ENCODE measurements at places on chromosomes 13 and 19.

GRCh38 chr13:113630804-113631203, 27.2 kb downstream of the ATP4B start:
- DNase-seq: no peak

DNA sequence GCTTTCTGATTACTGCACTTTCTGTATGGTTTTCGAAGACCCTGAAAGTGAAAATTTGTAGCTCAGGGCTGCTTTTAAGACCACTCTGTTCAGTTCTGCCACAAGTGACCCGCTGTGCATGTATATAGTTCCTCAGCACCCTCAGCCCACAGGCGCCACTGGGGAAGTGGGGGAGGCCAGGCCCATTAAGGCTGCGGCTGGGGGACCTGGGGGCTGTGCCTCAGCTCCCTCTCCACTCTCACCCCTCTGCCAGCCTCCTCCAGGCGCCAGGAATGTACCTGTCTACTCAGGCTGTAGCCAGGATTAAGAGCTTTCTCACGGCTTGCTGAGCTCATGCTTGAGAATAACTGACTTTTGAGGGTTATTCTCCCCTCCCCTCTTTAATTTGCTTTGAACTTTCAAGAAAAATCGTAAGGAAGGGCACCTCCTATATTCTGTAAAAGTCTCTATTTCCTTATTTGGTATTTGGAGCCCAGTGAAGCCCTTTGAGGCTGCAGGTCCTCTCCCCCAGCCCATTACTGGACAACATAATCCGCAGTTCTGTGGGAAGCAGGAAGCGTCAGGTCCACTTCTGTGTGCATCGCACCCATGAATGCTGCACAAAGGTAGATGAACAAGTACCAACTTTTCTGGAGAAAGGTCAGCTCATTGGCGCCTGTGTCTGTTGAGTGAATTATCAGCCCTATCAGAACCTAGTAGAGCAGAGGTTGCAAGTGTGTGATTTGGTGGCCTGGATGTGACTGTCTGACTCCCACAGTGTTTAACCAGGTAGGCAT, 29.6 kb downstream of the GJA3 start:
- DNase-seq: no peak

GRCh38 chr19:2987797-2988196, 10.4 kb downstream of the TLE6 start:
- no peak for DNase-seq

DNA sequence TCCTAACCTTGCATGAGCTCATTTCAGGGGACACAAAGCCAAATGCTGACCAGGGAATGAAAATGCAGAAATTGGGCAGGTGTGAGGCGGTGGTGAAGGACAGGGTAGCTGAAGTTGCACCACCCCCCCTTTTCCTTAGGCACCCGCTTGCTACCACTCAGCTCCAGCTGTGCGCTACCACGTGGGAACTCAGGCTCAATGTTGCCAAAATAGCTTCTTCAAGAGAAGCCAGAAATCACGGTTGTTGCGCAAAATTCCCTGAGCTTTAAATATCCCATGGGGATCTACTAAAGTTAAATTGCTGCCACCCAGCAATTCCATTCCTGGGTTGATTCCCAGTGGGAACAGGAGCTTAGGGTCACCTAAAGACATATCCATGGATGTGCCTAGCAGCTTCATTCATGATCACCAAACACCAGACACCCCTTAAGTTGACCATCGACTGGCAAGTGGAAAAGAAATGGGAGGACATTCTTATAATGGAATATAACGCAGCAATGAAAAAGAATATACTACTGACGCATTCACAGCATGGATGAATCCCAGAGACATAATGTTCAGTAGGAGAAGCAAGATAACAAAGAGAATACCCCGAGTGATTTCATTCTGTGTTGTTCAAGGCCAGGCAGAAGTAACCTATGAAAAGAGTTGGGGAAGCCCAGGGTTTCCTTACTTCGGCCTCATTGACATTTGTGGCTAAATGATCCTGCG, 12.8 kb upstream of the ADGRL1 start:
- DNase-seq: no peak

DNA sequence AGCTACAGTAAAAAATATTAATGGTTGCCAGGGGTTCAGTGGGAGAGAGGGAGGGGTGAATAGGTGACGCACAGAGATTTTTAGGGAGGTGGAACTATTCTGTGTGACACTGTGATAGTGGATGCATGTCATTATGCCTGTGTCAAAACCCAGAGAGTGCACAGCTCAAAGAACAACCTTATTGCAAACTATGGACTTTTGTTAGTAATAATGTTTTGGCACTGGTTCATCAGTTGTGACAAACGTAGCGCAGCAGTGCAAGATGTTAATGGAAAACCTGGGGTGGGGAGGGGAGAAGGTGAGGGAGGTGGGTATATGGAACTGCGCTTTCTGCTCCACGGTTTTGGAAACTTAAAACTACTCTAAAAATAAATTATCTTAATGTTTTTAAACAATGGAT, 134.6 kb upstream of the RFC3 start:
- DNase-seq: no peak

GRCh38 chr13:68369739-68370138, 1139.6 kb upstream of the PCDH9 start:
- DNase-seq: no peak

DNA sequence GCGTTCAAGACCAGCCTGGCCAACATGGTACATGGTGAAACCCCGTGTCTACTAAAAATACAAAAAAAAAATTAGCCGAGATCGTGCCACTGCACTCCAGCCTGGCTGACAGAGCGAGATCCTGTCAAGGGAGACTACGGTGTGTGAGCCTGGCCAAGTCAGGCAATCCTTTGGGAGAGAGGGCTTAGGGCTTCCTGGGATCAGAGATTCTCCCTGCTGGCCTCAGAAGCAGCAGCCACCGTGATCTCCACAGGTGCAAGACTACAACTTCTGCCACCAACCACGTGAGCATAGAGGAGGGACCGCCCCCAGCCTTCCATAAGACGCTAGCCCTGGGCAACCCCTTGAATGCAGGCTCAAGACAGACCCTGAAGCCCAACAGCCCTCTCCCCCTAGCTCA, 7.6 kb downstream of the MFSD12 start:
- DNase-seq: no peak

DNA sequence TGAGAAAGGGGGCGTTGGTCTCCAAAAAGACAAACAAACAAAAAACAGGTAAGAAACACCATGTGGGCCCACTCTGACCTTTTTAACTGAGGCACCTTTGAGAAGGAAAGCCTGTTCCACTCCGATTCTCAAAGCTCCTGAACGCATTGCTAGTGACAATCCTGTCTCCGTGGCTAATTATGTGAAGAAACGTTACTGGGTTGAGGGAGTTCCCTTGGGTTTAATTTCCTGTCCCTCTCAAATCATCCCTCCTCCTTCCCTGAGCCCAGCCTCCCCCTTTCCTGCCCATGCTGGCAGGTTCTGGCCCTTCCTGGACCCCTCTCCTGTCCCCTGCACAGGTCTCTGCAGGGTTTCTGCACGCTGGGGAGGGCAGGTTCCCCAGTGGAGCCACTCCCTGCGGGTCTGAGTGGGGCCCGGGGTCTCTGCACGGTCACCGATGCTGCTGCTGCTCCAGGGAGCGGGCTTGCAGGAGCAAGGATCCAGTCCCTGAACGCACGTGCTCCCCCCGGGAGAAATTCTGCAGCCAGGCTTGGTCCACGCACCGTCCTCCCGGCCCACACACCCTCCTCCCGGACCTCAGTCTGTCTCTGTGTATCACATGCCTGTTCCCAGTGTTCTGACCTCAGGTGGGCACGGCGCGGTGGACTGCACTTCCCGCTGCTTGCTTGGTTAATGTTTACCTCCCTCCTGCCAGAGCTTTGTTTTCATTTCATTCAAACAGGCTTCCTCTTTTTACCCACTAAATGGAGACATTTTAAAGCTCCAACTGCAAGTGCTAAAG, 76.4 kb upstream of the MCF2L start:
- no peak for DNase-seq

- DNase-seq: no peak
These were observed 14.9 kb upstream of the AP1M2 start for GRCh38 chr19:10601999-10602329.

GRCh38 chr13:111034811-111035210, 80.3 kb upstream of the ARHGEF7 start:
- DNase-seq: no peak

DNA sequence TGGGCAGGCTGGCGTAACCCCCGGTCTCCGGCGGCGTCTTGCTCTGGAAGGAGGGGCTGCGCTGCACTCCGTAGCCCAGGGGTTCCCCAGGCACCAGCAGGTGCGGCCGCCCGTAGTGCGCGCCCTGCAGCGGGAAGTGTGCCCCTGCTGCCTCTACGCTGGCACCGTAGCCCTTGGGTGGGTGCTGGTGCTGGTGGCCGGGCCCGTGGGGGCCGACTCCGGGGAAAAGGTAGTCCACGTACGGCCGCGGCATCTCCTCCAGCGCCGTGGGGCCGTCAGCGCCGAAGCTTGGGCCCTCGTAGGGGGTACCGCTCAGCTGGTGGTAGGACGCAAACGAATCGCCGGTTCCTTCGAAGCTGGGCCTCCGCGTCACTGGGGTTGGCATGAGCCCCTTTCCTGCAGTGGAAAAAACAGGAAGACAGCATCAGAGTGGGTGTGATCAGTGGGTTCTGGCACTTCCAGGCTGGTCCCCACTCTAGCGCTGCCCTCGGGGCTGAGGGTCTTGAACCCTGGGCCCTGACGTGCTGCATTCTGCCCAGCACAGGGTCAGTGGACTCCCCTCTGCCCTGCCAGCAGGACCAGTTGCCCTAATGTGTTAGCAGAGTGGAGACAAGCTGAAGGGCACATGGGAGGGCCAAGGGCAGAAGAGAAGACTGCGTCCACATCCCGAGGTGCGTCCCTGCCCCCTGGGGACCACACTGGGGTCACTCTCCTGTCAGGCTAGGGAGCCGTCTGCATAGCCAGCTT, 72.3 kb downstream of the LATS2 start:
- DNase-seq: no peak

DNA sequence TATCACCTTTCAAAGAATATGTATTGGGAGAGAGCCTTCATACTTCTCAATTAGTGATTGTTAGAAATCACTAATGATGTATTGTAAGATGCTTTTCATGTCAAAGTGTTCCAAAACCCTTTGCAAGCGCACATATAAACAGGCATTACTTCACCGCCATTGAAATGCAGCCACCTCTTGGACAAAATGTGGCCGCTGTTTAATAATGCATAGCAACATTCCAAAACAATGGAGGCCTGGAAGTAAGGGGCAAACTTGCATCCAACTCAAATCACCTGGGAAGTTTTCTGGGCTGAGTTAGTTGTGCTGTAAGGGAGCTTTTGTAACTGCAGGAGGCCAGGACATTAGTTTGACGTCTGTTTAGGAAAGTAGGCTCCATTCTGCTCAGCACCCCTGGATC, 438.1 kb downstream of the FGF9 start:
- DNase-seq: no peak

GRCh38 chr19:32945260-32945659, 26.5 kb downstream of the CEP89 start:
- no peak for DNase-seq

- DNase-seq: no peak
These were observed 9.5 kb downstream of the MYO16 start for GRCh38 chr13:108638901-108639300.

GRCh38 chr19:4130744-4131438, 7.0 kb upstream of the MAP2K2 start:
- DNase-seq: no peak

DNA sequence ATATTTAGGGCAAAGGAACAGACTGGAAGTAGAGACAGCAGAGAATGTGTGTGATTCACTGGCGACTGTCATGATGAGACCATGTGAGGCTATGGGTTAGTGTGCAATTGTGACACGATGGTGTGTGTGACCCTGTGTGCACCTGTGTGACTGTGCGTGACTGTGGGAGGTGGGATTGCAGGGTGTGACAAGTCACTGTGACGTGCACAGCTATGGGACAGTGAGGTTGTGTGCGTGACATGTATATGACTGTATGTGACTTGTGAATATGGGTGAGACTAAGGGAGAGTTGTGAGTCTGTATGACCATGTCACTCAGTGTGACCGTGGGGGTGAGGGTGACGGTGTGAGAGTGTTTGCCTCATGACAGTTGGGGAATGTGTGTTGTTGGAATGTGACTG, 3.4 kb upstream of the GIPR start:
- no peak for DNase-seq

- DNase-seq: no peak
These were observed 343.2 kb downstream of the KCNRG start for GRCh38 chr13:50358231-50359040.

- DNase-seq: no peak
These were observed 5.8 kb upstream of the FLT3LG start for GRCh38 chr19:49468199-49468598.

DNA sequence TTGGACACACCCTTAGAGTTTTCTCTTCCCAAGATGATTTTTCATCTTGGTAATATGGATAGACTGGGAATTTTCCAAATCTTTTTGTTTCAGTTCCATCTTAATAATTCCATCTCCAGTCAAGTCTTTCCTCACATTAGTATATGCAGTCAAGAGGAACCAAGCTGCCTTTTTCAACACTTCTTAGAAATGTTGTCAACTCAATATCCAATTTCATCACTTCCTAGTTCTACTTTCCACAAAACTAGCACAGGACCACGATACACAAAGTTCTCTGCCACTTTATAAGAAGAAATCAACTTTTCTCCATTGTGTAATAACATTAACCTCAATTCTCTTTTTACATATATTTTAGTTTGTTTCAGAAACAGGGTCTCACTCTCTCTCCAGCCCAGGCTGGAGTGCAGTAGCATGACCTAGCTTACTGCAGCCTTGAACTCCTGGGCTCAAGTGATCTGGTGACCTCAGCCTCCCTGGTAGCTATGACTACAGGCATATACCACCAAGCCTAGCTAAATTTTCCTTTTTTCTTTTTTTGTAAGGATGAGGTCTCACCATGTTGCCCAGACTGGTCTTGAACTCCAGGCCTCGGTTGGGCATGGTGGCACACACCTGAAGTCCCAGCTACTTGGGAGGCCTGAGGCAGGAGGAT, 15.5 kb downstream of the ZNF443 start:
- DNase-seq: no peak

GRCh38 chr13:83153848-83154247, 728.4 kb downstream of the SLITRK1 start:
- DNase-seq: no peak

DNA sequence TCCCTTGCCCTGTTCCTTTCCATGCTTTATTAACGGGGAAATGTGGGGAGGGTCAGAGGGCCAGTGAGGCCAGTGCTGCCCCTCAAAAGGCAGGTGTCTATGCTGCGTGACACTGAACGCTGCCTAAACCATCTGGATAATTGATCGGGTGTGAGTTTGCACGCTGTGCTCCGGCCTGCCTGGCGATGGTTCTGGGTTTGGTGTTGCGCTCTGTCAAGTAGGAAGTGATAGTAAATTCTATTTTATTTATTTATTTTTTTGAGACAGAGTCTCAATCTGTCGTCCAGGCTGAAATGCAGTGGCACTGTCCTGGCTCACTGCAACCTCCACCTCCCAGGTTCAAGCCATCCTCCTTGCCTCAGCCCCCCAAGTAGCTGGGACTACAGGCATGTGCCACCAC, 86.5 kb downstream of the ATP11A start:
- DNase-seq: no peak

DNA sequence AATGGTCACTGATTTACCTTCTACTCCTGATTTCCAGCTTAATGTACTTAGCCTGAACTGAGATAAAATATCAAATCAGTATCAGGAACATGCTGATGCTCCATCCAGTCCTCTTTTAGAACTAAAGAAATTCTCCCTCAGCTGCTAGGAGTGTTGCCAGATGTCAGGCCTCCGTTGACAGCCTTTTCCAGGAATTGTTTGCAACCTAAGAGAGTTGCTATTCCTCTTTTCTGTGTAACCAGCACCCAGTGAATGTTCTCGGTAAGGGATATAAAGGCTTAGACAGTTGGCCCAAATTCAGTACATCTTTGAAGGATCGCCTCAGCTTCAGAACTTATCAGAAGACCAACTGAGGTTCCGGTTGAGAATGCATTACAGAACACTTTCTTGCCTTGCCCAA, 559.0 kb downstream of the PCDH17 start:
- no peak for DNase-seq

- no peak for DNase-seq
These were observed 88.9 kb downstream of the KDM4B start for GRCh38 chr19:5057860-5058259.
